Globus pallidus (tissue), 1 donor: ENCODE measurements at places on chromosomes 16 and 17.

DNA sequence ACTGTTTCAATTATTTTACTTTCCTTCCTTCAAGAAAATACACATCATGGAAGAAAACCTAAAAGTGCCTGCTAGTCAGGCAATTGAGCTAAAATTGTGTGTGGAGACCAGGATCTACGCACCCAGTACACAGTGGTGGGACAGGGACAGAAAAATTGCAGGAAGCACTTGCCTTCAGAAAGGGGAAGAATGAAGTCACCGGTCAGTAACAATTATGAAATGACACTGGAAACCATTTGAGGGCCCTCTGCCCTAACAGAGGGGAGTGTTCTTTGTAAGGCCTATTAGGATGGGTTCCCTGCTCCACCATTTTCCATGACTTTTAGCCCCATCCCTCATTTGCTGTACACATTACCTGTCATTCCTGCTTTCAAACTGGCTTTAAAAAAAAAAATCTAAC, 4.5 kb upstream of the PHAF1 start:
- DNase-seq = no peak

DNA sequence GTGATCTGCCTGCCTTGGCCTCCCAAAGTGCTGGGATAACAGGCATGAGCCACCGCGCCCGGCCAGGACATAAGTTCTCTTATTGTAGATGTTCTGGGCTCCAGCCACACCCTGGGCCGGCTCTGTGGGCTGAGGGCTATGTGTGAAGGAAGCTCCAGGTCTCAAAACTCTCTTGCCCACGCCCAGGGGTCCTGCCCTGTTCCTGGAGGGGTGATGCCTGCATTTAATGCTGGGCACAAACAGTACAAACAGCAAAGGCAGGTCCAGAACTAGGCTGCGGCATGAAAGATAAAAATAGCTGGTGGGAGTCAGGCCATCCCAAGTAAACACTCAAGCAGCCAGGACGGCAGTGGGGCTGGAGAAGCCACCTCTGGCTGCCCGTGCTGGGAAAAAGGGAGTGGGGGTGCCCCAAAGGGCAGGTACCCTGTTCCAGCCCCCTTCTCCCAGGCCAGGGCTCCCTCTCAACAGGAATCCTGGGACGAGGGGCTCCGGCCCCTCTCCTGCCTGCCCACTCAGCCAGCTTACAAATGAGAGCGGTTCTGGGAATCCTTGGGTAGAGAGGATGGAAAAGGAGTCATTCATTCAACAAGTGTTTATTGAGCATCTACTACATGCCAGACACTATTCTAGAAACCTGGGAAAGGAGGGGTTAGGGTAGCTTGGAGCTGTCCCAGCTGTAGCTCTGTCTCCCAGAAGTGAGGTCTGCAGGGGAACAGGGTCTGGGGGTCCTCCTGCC, 4.6 kb downstream of the TRIM47 start:
- DNase-seq = no peak

DNA sequence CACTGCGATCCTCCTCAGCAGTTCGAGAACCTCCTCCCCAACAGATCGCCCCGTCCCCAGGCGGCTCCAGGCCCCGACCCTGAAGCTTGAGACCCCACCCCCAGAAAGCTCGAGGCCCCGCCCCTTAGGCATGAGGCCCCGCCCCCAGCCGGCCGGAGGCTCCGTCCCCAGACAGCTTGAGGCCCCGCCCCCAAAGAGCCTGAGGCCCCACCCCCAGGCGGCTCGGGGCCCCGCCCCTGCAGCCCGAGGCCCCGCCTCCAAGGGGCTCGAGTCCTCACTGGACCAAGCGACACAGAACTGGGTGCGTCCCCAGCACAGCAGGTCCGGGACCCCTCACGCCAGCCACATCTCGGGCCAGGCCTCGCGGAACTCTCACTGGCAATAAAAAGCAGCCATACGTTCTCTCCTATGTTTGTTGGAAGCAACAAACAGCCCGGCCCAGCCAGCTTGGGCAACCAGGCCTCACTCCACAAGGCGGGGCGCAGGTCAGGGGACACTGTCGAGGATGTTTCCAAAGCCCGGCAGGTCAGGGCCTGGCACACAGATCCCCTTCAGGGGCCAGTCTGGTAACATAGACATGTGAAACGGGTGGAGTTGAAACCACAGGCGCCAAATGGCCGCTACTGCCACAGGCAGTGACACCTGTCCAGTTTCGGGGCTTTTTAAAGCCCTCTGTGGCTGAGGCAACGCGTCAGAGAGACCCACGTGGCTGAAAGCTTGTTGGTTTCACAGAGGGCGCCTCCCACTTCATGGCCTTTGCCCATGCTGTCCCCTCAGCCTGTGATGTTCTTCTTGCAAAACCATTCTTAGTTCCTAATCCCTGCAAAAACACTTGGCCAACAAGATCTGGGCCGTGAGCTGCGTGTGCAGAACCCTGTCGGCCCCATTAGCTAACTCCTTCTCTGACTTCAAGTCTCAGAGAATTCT, 224.2 kb downstream of the PARN start:
- no peak for DNase-seq

DNA sequence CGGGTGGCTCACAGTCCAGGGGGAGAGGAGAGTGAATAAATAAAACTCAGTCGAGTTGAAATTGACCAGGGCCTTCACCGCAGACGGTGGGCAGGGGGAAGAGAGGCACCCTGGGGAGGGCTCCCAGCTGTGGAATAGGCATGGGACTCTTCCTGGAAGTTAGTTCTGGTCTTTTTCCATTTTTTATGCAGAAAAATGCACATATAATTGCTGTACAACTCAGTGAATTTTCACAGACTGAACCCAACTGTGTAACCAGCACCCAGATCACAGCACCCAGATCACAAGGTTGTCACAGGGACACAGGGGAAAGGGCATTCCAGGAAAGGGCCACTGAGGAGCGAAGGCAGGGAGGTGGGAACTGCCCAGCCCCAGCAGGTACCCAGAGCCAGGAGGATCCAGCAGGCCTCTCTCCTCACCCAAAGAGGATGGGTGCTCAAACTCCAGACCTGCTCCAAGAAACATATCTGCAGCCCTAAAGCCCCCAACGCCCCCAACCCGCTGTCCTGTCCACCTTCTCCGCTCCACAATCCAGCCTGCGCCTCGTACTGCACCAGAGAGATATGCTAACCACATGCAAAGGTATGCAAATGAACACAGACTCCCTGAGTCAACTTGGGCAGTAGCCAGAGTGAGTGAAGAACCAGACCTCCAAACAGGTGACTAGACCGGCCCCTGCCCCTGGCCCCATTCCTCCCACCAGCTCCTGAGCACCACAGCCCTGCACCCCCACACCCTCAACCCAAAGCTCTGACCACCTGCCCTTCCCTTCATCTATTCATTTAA, 29.1 kb upstream of the EIF1 start:
- DNase-seq = no peak

DNA sequence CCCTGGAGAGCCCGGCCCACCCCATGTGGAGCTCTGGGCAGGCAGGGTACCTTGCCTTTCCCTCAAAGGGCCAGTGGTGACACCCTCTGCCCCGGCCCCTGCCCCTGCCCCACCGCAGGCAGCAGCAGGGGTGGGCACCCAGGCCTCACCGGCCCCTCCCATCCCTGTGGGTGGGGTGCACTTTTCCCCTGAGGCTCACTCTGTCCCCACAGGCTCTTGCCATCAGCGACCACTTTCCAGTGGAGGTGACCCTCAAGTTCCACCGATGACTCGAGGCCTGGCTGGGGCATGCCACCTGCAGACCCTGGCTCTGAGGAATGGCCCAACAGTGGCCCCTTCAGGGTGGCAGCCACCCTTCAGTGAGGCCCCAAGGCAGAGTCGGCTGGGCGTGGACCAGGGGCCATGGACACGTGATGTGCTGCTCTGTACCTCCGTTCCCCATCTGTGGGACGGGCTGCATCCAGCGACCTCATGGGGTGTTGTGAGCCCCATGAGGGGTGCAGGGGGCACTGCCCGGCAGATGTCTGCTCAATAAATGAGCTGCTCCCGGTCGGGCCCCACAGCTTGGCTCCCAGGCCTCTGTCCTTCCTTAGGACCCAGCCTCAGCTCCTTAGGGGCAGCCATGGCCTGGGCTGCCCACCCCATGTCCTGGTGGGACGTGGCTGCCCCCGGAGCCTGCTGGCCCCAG, 2.0 kb downstream of the DNASE1L2 start:
- no peak for DNase-seq

DNA sequence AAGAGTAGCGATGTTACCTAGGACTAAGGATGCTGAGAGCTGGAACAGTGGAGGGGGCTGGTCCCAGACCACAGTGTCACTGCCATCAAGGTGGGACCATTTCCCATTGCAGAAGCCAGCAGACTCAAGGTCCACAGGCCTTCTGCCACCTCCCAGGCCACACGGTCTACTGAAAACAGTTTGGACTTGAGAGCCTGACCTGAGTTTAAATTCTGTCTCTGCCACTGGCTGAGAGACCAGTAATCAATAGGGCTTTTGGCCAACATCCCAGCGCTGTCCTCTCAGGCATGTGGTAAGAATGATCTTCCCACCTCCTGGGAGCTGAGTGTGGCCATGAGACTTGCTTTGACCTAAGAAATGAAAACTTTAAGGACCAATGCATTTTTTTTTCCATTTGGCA, 331.4 kb upstream of the CDH5 start:
- no peak for DNase-seq

GRCh38 chr16:89555780-89556179, 4.7 kb upstream of the RPL13 start:
- DNase-seq = no peak

DNA sequence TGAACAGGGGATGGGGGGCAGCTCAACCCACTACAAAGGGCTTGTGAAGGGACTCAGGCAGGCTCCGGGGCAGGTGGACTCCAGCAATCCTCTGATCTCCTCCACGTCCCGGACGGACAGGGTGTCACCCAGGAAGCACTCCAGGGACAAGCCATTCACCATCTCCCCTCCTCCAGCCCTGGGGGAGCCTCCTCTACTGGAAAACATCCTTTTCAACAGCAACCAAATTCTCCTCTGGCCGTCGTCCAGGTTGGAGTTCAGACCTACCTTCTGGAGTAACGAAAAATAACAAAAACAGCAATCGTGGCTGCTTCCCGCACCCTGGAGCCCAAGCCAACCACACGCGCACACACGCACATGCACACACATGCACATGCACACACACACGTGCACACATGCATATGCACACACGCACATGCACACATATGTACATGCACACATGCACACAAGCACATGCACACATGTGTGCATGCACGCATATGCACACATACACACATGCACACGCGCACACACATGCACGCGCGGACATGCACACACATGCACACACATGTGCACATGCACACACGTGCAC, 8.9 kb upstream of the RBFOX3 start:
- DNase-seq = no peak

DNA sequence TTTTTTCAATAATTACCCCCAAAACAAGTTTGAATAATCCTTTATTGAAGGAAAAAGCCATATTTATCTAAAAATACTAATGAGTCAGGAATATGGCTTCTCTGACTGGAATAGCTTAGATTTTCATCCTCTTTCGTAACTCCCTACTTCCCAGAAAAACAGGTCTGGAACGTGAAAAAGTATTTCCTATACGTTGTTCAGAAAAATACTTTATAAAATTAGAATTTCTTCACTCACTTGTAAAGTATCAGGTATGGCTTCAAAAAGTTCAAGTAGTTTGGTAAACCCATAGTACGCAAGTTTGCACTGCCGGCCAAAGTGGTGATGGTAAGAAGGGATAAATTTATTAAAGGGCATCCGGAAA, 33.7 kb downstream of the MARF1 start:
- DNase-seq = no peak

- no peak for DNase-seq
Observed at GRCh38 chr16:81567987-81568748, 123.6 kb downstream of the CMIP start.

DNA sequence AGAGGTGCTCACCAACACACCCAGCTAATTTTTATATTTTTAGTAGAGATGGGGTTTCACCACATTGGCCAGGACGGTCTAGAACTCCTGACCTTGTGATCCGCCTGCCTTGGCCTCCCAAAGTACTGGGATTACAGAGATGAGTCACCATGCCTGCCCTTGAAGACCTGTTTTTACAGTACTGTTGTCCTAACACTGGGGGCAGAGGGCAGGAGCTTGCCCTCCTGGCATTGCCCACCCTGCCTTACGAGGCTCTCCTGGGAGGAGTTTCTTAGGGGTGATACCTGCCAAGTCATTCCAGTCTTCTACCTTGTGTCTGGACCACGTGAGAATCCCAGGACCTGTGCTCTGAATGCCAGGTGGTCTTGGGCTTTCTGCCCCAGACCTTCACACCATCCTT, 2.7 kb downstream of the ASPSCR1 start:
- no peak for DNase-seq

GRCh38 chr17:49955157-49955556, 13.8 kb upstream of the DLX4 start:
- no peak for DNase-seq

DNA sequence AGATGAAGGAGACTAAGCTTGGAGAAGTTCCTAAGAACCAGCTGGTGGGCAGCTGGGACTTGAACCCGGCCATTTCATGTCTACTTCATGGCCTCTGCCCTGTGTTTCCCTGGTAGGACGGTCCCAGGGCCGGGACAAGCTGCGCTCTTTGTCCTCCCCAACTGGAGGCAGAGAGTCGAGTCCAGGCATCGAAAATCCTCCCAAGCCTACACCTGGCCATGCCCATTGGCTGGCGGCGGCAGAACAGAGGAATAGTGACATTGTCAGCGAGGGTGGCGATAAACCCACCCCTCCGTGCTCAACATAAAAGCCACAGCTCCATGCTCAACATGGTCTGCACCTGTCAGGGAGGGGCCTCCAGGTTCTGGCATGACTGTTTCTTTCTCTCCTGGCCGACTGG, 77.7 kb downstream of the RBFOX3 start:
- no peak for DNase-seq

DNA sequence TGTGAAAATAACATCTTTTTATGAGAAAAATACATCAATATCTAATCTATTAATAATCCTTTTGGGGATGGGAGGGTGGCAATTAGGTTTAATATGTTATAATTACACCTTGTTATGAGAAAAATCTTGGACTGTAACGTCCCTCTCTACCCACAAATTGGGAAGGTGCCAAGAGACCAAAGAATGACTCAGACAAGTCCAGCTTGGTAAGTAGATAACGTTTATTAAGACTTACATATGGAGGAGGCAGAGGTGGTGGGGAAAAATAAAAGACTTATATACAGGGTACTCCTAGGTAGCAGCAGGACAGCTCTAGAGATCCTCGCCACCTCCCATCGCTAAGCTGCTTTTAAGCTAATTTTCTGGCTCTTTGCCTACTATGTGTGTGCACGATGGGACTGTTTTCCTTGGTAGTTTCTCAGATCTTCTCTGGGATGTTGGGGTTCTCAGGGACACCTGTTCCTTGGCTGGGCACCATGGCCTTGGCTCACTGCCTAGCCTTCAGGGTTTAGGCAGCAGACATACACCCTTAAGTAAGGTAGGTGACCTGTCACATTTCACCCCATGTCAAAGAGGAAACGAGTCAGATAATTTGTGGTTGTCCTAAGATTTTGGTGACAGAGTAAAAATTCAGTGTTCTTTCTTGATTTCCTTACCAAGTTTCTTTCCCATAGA, 31.5 kb downstream of the RBL2 start:
- DNase-seq = no peak

- DNase-seq = no peak
Observed at GRCh38 chr16:2043667-2044451, 3.8 kb downstream of the NTHL1 start.

GRCh38 chr16:5560084-5560483, 462.5 kb upstream of the EEF2KMT start:
- DNase-seq = no peak

GRCh38 chr17:28963055-28963611, 11.8 kb upstream of the PHF12 start:
- no peak for DNase-seq
